ENCODE measurements at places on chromosomes 4 and X.

DNA sequence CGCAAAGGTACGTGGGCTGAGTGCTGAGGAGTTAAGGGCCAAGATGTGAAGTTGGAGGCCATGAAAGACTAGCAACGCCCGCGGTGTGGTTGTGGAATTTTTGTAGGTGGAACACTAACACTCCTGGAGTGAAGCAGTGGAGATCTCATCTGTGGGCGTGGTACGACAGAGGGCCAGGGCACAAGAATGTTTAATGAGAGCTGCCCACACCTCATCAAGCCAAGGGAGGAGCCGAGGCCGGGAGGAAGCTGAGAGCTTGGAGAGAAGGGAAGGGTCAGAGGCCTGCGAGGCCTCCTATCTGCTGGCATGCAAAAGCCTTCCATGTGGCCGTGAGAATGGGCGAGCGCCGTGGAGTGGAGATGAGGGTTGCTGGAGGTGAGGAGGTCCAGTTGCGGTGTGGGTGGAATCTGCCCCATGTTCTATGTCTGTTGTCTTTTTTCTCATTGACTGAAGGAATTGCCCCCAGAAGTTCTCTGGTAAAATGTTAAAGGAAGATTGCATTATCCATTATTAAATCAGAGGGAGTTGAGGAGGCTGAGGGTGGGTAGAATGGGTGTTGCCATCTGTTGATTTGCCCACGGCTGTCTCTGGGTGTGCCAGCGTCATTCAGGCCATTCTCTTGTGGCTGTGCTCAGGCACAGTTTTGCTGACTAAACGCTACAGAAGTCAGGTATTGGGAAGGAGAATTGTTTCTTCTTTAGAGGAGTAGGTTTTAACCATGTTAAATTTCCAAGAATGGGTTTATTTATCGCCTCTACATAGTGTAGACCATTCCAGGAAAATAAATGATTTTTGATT is 19.8 kb downstream of the SNX25 start:
- DNase-seq, result no peak

DNA sequence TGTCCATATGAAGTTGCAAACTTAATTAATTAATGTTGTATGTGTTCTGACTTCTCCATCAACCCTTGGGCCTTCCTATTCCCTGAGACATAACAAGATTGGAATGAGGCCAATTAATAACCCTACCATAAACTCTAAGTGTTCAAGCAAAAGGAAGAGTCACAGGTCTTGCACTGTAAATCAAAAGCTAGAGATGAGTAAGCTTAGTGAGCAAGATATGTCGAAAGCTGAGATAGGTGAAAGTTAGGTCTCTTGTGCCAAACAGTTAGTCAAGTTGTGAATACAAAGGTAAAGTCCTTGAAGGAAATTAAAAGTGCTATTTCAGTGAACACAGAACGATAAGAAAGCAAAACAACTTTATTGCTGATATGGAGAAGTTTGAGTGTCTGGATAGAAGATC is 58.2 kb upstream of the GPRIN3 start:
- DNase-seq, result no peak

GRCh38 chr4:113945906-113946305 is 33.5 kb downstream of the ARSJ start:
- no peak for DNase-seq

DNA sequence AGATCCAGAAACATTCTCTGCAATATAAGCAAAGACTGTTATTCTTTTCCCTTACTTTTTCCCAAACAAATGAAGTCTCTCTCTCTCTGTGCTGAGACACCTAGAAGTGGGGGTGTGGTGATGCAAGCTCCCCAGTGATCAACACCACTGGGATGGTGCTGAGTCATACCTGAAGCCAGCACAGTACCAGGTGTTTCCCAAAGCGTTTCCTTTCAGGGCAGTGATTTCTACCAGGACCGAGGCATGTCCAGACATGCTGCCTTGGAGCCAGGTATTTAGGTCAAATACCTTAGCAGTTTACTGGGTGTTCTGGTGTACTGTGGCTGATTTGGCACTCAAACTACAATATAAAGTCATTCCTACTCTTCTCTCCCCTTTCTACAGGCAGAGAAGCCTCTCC is 726.5 kb downstream of the FAM133A start:
- no peak for DNase-seq

DNA sequence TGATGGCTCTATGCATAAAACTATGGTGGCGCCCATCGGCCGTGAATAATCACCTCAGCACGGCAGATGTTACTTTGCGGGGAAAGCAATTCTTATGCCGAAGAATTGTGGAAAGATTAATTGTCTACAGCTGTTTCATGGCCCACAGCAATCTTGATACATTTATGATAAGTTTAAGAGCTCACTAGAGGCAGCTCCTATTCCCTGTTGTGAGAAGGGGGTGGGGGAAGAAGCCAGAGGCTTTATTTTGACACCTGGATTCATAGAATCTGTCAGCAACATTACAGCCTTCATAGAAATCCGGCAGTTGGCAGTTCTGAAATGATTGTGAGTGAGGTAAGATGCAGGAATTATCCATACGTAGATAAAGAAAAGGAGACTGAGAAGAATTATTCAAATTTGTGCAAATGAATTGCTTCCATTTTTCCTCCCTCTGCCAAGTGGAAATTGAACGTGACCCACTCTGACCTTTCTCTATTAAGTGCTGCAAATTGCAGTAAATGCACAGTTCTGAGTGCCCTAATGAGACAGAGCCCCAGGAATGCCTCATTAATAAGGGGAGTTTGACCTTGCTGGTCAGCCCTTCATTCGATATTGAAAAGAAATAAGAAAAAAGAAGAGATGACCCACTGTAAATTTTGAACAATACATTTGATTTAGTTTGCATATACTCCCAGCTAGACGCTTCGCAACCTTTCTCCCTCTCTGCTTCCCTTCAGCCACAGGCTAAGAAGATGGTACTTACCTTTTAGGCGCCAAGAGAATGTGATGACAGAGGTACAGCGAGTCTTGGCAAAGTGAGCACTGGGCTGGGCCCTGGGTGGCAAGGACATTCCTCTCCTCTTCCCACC is 188.8 kb downstream of the GPAT3 start:
- no peak for DNase-seq
